Activated CD4-positive, alpha-beta T cell treated with anti-CD3 and anti-CD28 coated beads, Interleukin-2, amount 10 ng/mL, durations not matched to agents 7 days and 5 days (primary cell): ENCODE measurements at places on chromosomes 3 and 15. TPM values are rescaled to one million over a fixed set of nuclear protein-coding genes. Genes with fewer than 3 reads are reported as not detected.
A peak's percentile ranks its signal among the peaks of the same experiment; 100 is the strongest.

DNA sequence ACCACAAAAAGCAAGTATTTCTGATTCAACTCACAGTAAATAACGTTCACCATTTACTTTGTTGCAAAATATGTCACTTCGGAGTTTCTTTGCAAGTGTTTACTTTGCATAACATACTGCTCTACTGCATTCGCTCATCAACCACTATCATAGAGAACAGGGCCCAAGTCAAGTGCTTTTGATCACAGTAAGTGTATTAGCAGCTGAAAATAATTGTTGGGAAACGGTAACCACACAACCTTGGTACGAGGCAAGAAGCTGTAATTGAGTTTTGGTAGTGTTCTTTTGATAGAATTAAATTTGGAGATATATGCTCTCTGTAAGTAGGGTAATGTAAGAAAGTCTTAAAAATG, 80.1 kb downstream of the SATB1 start:
- peaks cover 13% of the 10 kb centered on the region for H3K4me1 ChIP-seq
- no peak for DNase-seq
- no peak overlapping the region for H3K27ac ChIP-seq
- peaks cover 32% of the 10 kb centered on the region for H3K36me3 ChIP-seq

- no peak for DNase-seq
- no peak overlapping the region for H3K4me3 ChIP-seq
- no peaks in the 10 kb centered on the region for H3K36me3 ChIP-seq
- peaks cover 6% of the 10 kb centered on the region for H3K4me1 ChIP-seq
Measured at GRCh38 chr3:129421988-129422745, 6.3 kb downstream of the EFCAB12 start.

DNA sequence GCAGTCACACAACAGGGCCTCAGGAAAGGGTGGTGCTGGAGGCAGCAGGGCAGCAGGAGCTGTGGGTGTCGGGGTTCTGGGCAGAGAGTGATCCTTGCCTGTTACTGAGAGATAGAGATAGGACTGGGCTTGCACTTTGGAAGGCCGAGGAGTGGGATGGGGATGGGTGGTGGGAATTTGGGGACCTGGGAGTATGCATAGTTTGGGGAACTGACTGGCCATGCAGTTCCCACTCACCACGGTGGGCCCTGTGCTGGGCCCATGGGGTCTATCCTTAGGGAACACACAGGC, 192.5 kb upstream of the LINGO1 start:
- H3K36me3 ChIP-seq: no peaks in the 10 kb centered on the region
- no peak overlapping the region for H3K27ac ChIP-seq
- DNase-seq: no peak

GRCh38 chr15:72554471-72555425, 80.6 kb downstream of the ARIH1 start:
- no peak overlapping the region for H3K4me3 ChIP-seq
- H3K36me3 ChIP-seq: peaks cover 18% of the 10 kb centered on the region
- peaks cover 8% of the 10 kb centered on the region for H3K4me1 ChIP-seq
- H3K27me3 ChIP-seq: no peaks in the 10 kb centered on the region
- peak overlapping the region; percentile 3 for H3K27ac ChIP-seq

- H3K4me1 ChIP-seq: no peaks in the 10 kb centered on the region
- H3K27me3 ChIP-seq: peaks cover 16% of the 10 kb centered on the region
- no peak overlapping the region for H3K4me3 ChIP-seq
- no peak for DNase-seq
Measured at GRCh38 chr3:16171825-16172224, 2.7 kb upstream of the GALNT15 start.

- no peaks in the 10 kb centered on the region for H3K36me3 ChIP-seq
- DNase-seq: no peak
- H3K4me3 ChIP-seq: no peak overlapping the region
- H3K27ac ChIP-seq: no peak overlapping the region
- no peaks in the 10 kb centered on the region for H3K4me1 ChIP-seq
Measured at GRCh38 chr3:2921903-2922302, 188.3 kb downstream of the IL5RA start.

DNA sequence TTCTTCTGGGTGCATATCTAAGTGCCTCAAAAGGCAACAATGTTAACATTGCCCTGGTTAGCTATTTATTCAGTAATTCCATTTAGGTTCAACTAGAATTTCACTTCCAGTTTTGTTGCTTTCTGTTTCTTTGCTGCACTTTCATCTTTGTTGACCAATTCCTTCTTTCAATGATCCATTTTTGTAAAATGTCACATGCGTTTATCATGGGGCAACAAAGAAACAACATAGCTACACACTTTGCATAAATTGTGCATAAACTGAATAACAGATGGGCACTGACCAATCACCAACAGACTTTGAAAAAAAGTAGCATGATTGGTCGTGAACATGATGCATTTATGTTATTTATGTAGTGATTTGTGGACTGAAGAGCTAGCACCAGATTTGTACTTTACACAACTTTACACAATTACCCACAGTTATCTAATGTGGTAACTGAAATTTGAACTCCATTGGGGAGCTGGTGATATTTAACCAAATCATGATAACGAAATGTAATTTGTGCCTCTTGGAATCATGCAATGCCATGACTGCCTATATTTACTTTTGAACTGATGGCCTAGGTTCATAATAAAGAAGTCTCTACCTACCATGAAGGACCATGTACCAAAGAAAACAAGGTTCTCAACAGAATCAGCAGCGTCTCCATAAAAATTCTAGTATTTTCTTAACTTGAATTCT, 7.1 kb upstream of the CPOX start:
- peaks cover 3% of the 10 kb centered on the region for H3K27me3 ChIP-seq
- H3K27ac ChIP-seq: no peak overlapping the region
- no peak for DNase-seq
- no peak overlapping the region for H3K4me3 ChIP-seq

- DNase-seq: no peak
- H3K36me3 ChIP-seq: no peaks in the 10 kb centered on the region
- no peak overlapping the region for H3K4me3 ChIP-seq
- H3K27me3 ChIP-seq: no peaks in the 10 kb centered on the region
- no peak overlapping the region for H3K27ac ChIP-seq
Measured at GRCh38 chr3:164365242-164365641, 713.1 kb downstream of the SI start.

GRCh38 chr3:41248525-41248924, 49.2 kb downstream of the CTNNB1 start:
- H3K27me3 ChIP-seq: no peaks in the 10 kb centered on the region
- no peaks in the 10 kb centered on the region for H3K4me1 ChIP-seq
- H3K27ac ChIP-seq: no peak overlapping the region

DNA sequence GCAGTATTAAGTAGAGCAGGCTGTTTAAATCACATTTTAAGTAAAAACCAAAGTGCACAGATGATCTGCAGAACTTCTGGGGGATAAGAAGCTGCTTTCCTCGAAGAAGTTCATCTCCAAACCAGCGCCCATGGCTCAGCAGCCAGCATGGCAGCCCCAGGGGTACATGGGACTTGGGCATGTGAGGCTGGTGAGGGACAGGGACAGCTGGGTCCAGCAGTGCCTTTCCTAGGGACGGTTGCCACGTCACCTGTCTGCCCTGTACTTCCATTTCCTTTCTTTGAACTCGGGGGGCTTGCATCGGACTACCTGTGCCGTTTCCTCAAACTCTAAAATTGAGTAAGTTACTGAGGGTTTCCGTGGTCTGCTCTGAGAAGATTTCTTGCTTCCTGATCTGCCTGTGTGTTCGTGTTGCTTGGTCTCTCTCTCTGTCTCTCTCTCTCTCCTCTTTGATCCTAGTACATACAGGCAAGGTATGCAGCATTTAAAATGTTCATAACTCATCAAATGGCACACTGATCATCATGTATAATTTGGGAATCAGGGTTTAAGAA, 67.6 kb downstream of the IGF1R start:
- no peaks in the 10 kb centered on the region for H3K27me3 ChIP-seq
- H3K27ac ChIP-seq: peak overlapping the region; percentile 38
- no peak overlapping the region for H3K4me3 ChIP-seq
- H3K36me3 ChIP-seq: peaks cover 20% of the 10 kb centered on the region

DNA sequence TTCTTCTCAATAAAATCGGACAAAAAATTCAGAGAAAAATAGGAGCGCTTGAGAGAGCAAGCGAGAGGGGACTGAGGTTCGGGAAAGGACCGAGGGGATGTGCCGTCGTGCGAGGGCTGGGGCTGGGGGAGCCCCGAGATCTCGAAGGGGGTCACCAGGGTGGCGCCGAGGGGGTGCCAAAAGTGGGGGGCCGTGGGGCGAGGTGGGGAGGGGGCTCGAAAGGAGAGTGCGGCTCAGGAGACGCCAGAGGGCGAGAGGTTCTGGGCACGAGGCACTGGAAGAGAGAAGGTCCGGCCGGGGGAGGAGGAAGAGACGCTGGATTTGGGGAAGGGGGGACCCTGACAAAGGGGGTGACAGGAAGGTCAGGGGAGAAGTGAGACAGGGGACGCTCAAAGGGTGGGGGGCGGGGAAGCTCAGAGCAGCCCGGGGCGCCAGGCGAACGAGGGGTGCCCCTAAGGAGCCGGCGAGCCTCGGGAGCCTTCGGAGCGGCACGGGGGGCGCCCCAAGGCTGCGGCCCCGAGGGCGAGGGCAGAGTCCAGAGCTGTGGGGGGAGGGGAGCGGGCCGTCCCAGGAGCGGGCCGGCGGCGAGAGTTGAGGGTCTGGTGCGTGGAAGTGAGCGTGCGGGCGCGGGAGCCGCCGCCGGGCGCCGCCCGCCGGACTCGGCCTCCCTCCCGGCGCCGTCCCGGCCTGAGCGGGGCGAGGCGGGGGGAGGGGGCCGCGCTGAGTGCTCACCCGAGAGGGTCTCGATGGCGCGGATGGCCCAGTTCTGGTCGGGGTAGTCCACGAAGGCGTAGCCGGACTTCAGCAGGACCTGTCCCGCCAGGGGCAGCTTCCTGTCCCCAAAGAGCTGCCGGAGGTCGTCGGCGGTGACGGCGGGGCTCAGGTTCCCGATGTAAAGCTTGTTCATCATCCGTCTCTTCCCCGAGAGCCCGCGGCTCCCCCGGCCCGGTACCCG, 514 bp downstream of the IGF2BP2 start:
- no peak for DNase-seq
- peaks cover 14% of the 10 kb centered on the region for H3K4me1 ChIP-seq
- H3K27me3 ChIP-seq: peaks cover 73% of the 10 kb centered on the region
- H3K4me3 ChIP-seq: peak overlapping the region; percentile 70
- no peak overlapping the region for H3K27ac ChIP-seq

- H3K27me3 ChIP-seq: no peaks in the 10 kb centered on the region
- H3K27ac ChIP-seq: no peak overlapping the region
- DNase-seq: no peak
- peaks cover 9% of the 10 kb centered on the region for H3K36me3 ChIP-seq
Measured at GRCh38 chr3:172084871-172085556, 45.6 kb downstream of the FNDC3B start.

- H3K27me3 ChIP-seq: no peaks in the 10 kb centered on the region
- peak; percentile 30 for DNase-seq
- peaks cover 22% of the 10 kb centered on the region for H3K36me3 ChIP-seq
- no peak overlapping the region for H3K27ac ChIP-seq
- H3K4me1 ChIP-seq: peaks cover 5% of the 10 kb centered on the region
- no peak overlapping the region for H3K4me3 ChIP-seq
Measured at GRCh38 chr3:149879872-149880271, 66.9 kb downstream of the RNF13 start.

DNA sequence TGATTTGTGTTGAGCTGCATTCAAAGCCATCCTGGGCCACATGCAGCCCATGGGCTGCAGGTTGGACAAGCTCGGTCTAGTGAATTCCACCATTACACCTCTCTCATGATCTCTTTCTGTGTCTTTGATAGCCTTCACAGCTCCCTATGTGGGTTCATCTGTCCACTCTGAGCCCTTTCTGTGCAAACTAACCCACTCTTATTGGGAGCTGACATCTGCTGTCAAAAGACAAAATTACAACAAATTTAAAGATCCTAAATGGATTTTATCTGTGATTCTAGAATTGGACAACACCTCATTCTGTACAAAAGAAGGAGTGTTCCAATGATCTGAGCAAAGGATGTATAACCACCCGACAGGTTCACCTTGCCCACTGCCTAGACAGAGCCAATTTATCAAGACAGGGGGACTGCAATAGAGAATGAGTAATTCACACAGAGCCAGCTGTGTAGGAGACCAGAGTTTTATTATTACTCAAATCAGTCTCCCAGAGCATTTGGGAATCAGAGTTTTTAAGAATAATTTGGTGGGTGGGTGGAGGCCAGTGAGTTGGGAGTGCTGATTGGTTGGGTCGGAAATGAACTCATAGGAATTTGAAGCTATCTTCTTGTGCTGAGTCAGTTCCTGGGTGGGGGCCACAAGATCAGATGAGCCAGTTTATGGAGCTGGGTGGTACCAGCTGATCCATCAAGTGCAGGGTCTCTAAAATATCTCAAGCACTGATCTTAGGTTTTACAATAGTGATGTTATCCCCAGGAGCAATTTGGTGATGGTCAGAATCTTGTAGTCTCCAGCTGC, 2.6 kb upstream of the XYLB start:
- H3K27me3 ChIP-seq: peaks cover 16% of the 10 kb centered on the region
- DNase-seq: no peak
- H3K4me3 ChIP-seq: no peak overlapping the region

DNA sequence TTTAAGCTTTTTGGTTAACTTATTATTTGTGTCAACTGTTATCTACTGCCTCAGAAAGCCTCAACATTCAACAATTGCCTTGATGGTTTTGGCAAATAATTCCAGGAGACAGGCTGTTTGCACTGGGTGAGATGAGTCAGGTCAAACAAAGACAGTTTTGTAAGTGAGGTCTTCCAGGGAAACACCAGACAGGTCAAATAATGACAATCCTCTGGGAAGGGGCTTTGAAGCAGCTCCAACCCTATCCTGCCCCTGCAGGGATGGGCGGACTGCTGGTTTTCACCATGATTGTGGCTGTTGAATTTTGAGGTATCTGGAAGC, 79.4 kb upstream of the PRR23E start:
- no peak overlapping the region for H3K4me3 ChIP-seq
- H3K36me3 ChIP-seq: no peaks in the 10 kb centered on the region
- peaks cover 2% of the 10 kb centered on the region for H3K27me3 ChIP-seq
- no peak for DNase-seq
- H3K4me1 ChIP-seq: no peaks in the 10 kb centered on the region

Gene ZNF502
- total RNA-seq: 1.4 TPM

Gene SELENOK
- total RNA-seq: 48.0 TPM

Gene FAM174B
- 4.8 TPM for total RNA-seq

Gene FSIP1
- 0.48 TPM for total RNA-seq

Gene TGM4
- not detected for total RNA-seq

Gene GRK7
- not detected for total RNA-seq

Gene PLCB2
- total RNA-seq: 195 TPM

Gene RBSN
- total RNA-seq: 20.5 TPM

Gene SLC12A6
- total RNA-seq: 32.7 TPM

Gene GRM7
- total RNA-seq: not detected

Gene CTXN2
- total RNA-seq: not detected

Gene ANKRD34C
- total RNA-seq: not detected

Gene ZNF385D
- total RNA-seq: not detected

Gene SPTBN5
- 1.5 TPM for total RNA-seq

Gene GABRR3
- not detected for total RNA-seq

Gene IL5RA
- not detected for total RNA-seq
